ENCODE measurements at places on chromosomes 16 and 17.
A peak's percentile ranks its signal among the peaks of the same experiment; 100 is the strongest.

- no peak for DNase-seq
These were observed 1.6 kb upstream of the HBQ1 start for GRCh38 chr16:178668-179015.

- no peak for DNase-seq
These were observed 17.7 kb downstream of the YPEL2 start for GRCh38 chr17:59349178-59349577.

DNA sequence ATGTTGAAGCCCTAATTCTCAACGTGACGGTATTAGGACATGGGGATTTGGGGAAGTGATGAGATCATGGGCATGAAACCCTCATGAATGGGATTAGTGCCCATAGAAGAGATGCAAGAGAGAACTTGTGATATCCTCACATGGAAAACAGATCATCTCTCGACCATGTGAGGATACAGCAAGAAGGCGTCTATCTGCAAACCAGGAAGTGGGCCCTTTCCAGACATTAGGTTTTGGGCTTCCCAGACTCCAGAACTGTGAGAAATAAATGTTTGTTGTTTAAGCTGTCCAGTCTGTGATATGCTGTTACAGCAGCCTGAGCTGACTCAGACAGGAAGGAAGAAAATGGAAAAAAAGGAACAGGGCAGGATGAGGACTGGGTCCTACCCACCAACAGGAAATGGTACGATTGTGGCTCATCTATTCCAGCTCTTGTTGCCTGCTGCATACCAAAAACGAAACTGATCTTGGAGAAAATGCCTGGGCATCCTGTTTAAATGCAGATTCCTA lies 21.9 kb upstream of the SSTR2 start:
- DNase-seq = no peak

- no peak for DNase-seq
These were observed at the start of gene CAVIN1 for GRCh38 chr17:42422958-42423712. CAVIN1 (minus strand) TSS chr17:42423256; CDS start chr17:42423097, 159 bp downstream.

DNA sequence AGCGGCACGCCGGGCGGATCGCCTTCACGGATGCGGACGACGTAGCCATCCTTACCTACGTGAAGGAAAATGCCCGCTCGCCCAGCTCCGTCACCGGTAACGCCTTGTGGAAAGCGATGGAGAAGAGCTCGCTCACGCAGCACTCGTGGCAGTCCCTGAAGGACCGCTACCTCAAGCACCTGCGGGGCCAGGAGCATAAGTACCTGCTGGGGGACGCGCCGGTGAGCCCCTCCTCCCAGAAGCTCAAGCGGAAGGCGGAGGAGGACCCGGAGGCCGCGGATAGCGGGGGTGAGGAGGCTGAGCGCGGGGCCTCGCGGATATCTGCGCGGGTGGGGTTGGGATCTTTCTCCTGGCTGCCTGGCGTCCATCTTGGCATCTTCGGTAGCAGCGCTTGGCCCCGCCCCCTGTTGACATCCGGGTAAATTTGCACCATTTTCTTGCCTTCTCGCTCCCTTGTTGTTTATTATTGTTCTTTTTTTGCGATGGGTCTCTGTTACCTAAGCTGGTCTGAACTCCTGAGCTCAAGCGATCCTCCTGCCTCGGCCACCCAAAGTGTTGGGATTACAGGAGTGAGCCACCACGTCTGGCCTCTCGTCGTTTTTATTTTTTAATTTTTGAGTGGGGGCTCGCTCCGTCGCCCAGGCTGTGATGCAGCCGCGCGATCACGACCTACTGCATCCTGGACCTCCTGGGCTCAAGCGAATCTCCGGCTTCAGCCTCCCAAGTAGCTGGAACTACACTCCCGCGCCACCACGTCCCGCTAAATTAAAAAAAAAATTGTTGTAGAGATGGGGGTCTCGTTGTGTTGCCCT lies 898 bp downstream of the TERF2IP start:
- DNase-seq = peak; percentile 73

- DNase-seq = no peak
These were observed 45.0 kb upstream of the MMP2 start for GRCh38 chr16:55434000-55434399.

GRCh38 chr17:52157603-52158449 lies 688 bp downstream of the CA10 start:
- DNase-seq = no peak

DNA sequence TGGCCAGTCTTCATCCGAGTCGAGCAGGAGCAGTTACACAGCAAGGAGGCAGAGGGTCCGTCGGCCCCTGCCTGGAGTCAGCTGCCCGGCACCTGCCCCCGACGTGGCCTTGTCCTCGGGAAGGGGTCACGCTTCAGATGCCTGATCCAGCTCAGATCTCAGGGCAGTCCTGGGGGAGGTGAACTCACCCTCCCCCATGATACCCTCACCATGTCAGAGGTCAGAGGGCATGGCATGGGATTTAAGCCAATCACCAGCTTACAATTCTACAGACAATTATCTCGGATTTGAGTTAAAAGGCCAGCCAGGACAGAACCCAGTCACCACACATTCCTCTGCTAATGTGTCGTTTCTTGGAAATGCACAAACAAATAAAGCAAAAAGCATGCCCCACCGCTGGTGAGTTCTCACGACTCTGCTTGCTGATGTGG lies 211.3 kb downstream of the FOXL1 start:
- DNase-seq = no peak

- no peak for DNase-seq
These were observed 2.2 kb downstream of the RAB26 start for GRCh38 chr16:2150418-2151187.

GRCh38 chr16:67563708-67564468 lies 1.6 kb downstream of the CTCF start:
- DNase-seq = no peak

- no peak for DNase-seq
These were observed 21.5 kb downstream of the MED1 start for GRCh38 chr17:39429600-39429999.

DNA sequence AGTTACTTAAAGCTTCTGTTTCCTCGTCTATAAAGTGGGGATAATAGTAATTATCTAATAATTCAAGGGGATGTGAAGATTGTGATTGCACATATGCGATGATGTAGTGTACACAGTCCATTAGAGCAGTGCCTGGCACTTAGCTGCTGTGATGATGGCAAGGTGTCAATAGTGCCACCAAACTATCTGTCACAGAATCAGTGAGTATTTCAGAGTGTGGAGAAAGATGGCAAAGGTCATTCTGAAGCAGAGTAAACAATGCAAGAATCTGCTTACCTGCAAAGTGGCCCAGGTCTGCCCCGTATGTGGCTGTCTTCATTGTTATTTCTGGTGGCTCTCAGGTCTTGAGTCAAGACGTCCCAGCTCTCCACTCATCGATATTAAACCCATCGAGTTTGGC lies 15.1 kb downstream of the SYT17 start:
- DNase-seq = no peak

DNA sequence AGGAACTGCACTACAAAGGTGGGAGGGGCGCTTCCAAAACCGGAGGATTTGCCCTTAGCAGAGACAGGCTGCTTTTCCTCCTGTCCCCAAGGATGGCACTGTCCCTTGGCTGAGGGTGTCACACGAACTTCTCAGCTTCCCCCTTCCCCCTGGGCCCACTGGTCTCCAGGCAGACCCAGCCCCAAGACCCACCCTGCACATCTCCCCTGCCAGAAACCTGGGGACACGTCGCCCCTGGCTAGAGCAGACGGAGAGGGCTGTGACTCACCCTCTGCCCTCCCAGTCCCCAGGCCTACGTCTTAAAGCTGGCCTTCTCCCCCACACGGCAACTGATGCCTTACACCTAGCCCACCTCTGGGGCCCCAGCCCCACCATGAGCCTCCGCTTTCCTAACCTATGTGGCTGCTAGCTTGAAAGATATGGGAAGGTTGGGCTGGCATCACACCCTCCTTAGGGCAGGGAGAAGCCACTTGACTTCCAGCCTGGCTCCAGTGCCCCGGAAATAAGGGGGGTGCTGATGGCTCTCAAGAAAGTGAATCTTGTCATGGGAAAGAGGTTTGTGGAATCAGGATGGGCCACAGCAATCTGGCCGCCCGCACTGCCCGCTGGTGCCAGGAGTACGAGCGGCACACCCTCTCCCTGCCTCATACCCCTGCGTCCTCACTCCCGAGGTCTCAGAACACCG lies 4.6 kb downstream of the ZNF319 start:
- DNase-seq = no peak

GRCh38 chr17:45296003-45296832 lies 20.6 kb downstream of the MAP3K14 start:
- no peak for DNase-seq
